HCT116 (cell line): ENCODE measurements at places on chromosomes 11 and 22. TPM values are rescaled to one million over a fixed set of nuclear protein-coding genes. Genes with fewer than 3 reads are reported as not detected.

GRCh38 chr11:106077609-106078455 is at the start of gene AASDHPPT:
TSS of gene AASDHPPT (plus strand) at chr11:106077662. CDS start at chr11:106077711, 49 bp downstream.
- DNase-seq, result peak; percentile 12

DNA sequence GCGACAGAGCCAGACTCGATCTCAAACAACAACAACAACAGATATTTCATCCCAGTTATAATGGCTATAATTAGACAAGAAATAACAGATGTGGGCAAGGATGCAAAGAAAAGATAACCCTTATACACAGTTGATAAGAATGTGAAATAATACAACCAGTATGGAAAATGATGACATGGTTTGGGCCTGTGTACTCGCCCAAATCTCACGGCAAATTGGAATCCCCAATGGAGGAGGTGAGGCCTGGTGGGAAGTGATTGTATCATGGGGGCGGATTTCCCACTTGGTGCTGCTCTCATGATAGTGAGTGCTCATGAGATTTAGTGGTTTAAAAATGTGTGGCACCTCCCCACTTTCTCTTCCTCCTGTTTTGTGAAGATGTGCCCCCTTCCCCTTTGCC is 104.1 kb downstream of the C11orf87 start:
- no peak for DNase-seq

GRCh38 chr22:48974443-48975315 is 853.0 kb downstream of the BRD1 start:
- no peak for DNase-seq

DNA sequence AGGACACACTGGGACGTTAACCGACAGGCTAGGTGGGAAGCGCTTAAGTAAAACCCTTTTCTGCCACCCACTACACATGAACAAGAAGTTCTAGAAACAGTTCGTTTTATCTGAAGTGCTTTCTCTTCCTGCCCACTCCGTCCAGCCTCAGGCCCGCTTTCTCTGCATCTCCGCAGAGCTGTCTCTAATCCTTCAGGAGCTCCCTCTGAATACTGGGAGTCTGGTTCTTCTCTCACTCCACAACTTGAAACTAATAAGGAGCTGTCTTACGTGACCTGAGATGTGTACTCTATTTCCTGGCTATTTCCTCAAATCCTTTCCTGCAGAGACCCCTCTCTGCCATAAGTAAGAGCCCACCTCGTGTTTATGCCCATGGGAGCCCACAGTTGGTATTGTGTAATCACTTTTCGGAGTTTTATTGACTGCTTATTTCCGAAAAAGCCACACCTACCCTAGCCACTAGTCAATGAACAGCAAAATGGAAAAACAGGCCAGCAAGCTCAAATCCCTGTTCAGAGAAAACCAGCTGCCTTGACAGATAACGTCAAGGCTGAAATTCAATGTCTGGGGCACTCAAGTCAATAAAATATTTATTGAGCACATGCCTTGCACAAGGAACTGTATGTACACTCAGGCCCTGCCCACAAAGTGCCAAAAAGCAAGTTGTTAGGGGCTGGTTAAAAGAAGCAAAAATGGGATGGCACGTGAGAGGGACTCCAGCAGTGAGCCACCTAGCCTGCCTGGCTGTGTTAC is 4.9 kb downstream of the PC start:
- no peak for DNase-seq

DNA sequence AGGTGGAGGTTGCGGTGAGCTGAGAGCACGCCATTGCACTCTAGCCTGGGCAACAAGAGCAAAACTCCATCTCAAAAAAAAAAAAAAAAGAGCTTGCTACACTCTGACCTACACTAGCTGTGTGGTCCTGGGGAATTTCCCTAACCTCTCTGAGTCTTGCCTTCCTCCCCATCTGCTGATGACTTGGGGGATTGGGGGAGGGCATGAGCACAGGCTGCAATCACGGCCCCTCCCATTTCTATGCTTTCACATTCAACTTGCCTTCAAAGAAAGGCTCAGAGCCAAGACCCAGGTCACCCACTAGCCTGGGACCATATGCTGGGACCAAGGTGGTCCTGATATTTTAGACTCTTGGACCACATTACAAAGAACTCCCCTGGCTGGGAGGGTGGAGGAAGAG is 39.8 kb upstream of the TEF start:
- DNase-seq, result no peak

DNA sequence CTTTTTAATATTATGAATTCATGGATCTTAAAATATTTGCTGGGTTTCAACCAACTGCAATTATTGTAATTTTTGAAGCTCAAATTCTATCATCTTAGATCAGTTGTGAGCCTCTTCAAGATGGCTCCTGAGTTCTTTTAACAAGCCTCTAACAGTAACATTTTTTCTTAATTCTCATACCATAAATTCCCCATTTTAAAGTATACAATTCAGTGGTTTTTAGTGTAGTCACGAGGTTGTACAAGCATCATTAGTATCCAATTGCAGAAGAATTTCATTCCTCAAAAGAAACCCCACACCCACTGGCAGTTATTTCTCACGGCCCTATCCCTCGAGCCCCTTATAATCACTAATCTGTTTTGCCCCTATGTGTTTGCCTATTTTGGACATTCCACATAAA is 270.8 kb downstream of the SBF2 start:
- no peak for DNase-seq

DNA sequence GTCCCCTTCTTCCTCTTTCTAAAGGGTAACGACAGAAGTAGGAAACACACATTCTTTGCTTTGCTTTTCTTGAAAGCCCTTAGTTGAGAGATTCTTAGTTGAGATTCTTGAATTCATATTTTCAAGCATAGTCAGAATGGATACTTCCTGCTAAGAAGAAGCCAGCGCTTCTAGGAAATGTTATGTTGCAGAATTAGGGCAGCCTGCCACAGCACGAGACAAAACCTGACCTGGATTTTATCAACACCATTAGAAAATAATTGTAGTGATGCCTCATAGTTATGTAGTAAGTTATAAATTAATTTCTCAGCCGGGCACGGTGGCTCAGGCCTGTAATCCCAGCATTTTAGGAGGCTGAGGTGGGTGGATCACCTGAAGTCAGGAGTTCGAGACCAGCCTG is 37.9 kb upstream of the NUP160 start:
- DNase-seq, result no peak

- DNase-seq, result no peak
These were observed 136.4 kb downstream of the RBFOX2 start for GRCh38 chr22:35892192-35892591.

DNA sequence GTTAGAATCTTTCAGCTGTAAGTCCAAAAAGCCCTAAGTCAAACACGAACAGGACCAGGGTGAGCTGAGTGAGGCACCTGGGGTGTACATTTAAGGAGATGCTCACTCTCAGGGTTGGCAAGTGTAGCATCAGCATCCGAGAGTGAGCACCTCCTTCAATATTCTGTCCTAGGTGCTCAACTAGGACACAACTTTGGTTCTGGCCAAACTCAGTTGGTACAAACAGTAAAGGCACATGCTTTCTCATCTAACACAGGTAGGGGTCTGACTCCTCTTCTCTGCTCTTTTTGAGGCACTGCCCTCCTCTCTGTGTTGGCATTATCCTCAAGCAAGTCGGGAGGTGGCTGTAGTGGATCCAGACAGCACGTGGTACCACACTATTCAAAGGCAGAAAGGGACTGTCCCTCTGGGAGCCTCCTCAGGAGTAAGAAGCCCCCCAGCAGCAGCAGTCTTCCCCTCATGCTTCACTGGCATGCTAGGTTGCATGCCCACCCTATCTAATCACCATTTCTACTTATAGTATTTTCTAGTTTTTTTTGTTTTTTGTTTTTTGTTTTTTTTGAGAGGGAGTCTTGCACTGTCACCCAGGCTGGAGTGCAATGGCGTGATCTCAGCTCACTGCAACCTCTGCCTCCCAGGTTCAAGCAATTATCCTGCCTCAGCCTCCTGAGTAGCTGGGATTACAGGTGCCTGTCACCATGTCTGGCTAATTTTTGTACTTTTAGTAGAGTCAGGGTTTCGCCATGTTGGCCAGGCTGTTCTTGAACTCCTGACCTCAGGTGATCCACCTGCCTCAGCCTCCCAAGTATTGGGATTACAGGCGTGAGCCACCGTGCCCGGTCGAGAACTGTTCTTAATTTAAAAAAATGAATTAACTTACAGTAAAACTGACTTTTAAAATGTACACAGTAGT is 14.7 kb upstream of the MAPK1 start:
- DNase-seq, result no peak

GRCh38 chr11:18934195-18934814 is 4.9 kb downstream of the MRGPRX1 start:
- no peak for DNase-seq

GRCh38 chr11:127412722-127413380 is 412.3 kb upstream of the KIRREL3 start:
- DNase-seq, result no peak

- DNase-seq, result no peak
These were observed 43.5 kb downstream of the PPFIA1 start for GRCh38 chr11:70313945-70314344.

DNA sequence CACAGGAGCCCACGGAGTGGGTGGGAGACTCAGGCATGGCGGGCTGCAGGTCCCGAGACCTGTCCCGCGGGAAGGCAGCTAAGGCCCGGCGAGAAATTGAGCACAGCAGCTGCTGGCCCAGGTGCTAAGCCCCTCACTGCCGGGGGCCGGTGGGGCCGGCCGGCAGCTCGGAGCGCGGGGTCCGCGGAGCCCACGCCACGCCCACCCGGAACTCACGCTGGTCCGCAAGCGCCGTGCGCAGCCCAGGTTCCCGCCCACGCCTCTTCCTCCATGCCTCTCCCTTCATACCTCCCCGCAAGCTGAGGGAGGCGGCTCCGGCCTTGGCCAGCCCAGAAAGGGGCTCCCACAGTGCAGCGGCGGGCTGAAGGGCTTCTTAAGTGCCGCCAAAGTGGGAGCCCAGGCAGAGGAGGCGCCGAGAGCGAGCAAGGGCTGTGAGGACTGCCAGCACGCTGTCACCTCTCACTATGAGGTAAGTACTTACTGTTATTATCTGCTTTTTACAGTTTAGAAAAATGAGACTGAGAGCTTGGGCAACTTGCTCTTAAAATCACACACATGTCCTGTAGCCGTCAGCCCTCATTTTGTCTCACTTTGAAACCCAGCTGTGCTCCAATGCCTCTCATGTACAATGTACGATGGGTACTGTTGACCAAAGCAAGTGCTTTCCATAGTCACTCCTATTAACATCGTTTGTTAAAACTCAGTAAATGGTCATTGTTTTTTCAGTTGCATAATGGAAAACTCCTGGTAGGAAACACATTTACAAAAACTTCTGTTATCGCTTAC is 12.2 kb upstream of the OR10D3 start:
- DNase-seq, result no peak

DNA sequence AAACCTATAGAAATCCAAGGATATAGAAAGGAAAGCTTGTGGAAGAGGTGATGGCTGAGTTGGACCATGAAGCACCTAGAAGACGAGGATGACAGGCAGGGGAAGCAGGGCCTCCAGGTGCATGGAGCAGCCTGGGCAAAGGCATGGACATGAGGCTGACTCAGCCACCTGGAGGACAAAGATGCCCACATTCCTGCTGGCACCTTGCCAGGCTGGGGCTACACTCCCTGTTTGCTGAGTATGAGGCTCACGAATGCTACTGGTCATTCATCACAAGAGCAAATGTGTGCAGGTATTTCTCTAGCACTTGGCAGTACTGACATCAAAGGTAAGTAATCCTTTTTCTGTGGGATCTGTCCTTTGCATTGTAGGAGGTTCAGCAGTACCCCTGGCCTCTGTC is 7.1 kb upstream of the SCGB2A1 start:
- DNase-seq, result no peak

DNA sequence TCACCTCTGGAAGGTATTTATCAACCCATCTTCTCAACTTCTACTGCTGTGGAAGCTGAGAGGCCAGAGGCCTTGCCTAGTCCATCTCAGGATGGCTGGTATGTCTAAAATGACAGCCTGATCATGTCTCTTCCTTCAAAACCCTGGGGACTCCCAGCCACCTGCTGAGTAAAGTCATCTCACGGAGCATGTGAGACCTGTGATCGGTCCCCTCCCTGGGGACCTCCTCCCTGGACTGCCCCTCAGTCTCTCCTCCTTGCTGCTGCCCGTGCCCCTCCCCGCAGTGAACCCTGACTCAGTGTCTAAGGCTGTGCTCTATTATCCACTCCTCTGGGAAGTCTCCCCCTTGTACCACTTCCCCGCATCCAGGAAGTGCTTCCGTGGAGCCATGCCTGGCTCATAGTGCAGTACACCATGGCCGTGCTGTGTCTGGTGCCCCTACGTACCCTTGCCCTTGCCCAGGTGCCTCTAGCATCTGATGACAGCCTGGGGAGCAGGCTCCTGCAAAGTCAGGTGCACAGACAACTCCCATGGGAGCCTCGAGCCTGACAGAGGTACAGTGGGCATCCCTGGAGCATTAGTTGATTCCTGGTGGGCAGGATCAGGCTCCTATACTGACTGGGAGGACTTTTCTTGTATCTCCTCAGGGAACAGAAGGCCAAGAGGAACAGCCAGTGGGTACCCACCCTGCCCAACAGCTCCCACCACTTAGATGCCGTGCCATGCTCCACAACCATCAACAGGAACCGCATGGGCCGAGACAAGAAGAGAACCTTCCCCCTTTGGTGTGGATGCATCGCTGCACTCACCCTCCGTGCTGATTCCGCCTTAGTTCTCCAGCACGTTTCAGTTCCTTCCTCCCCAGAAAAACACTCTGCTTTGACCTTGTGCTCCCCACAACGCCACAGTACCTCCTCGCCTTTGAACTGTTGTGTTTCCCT is 13.8 kb downstream of the SMARCB1 start:
- no peak for DNase-seq

DNA sequence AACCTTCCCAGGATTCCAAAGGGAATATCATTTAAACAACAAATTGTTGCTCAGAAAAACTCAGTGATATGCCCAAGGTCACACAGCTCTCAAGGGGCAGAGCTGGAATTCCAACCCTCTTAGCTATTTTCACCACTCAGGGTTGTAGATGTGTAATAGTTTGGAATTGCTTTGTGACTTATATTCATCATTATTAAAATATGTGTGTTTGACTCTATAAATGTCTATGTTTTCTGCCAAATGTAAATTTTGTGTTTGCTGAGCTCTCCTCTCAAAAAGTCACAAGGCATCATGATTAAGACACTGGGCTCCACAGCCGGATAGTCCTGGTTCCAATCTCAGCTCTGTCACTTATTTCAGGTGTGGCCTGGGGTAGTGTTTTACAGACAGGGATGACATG is 407.3 kb downstream of the TMEM135 start:
- no peak for DNase-seq

DNA sequence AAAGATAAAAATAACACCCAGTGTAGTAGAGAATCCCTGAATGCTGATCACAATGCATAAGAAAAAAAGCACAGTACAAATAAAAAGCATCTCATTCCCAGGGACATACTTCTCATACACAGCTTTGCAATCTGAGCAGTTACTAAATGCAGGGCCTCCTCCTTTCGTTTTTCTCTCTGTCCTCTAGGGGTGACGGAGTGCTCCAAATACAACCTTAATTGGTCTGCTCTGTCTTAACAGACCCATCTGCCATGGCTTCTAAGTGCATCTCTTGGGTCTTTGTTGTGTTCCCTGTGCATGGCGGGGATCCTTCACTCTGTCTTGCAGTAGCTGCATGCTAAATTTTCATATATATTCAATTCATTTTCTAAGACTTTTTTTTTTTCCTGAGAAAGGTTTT is 1114.2 kb upstream of the RAG2 start:
- no peak for DNase-seq

GRCh38 chr11:114208377-114208776 is 87.8 kb upstream of the NNMT start:
- DNase-seq, result no peak

The UBASH3B gene
- total RNA-seq, result 40.3 TPM

The PDE2A gene
- 7.6 TPM for total RNA-seq

The TRPC6 gene
- total RNA-seq, result not detected

The SPON1 gene
- total RNA-seq, result 0.17 TPM

The GLB1L2 gene
- 27.1 TPM for total RNA-seq

The CRYBB3 gene
- total RNA-seq, result 0.64 TPM

The OR52A1 gene
- total RNA-seq, result not detected

The OR51A7 gene
- not detected for total RNA-seq

The MAPK12 gene
- 86.7 TPM for total RNA-seq

The KCNQ1 gene
- total RNA-seq, result 10.7 TPM

The RAG2 gene
- total RNA-seq, result not detected
